ENCODE measurements at places on chromosomes 6 and 20.
A peak's percentile ranks its signal among the peaks of the same experiment; 100 is the strongest.

GRCh38 chr6:149938571-149939355, 3.1 kb upstream of the ULBP2 start:
- peak; percentile 36 for DNase-seq

DNA sequence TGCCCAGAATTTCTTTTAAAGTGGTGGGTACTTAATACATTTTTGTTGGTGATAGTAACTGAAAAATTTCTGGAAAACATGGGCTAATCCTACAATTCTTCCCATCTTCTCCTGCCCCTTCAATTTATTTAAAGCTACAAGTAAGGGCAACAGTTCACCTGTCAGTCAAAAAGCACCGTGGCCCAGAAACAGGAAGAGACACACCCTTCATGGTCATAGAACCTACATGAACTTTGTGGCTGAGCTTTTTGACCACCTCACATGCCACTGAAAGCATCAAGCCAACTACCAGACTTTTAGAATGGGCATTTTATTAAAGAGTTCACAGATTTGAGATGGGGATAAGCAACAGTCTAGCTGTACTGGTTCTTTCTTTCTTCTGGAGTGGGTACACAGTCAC, 201.1 kb upstream of the CNR1 start:
- DNase-seq = no peak

- DNase-seq = no peak
Observed at GRCh38 chr6:134835993-134836392, 113.9 kb downstream of the ALDH8A1 start.

DNA sequence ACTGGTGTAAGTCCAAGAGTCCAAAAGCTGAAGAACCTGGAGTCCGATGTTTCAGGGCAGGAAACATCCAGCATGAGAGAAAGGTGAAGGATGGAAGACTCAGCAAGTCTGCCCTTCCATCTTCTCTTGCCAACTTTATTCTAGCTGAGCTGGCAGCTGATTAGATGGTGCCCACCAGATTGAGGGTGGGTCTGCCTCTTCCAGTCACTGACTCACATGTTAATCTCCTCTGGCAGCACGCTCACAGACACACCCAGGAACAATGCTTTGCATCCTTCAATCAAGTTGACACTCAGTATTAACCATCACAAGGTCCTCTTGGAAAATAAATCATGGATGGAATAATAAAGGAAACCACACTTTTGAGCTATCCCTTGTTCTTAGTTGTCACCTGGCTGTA, 121.2 kb downstream of the MAP3K7 start:
- no peak for DNase-seq
